ENCODE measurements at places on chromosomes 5 and 9.

DNA sequence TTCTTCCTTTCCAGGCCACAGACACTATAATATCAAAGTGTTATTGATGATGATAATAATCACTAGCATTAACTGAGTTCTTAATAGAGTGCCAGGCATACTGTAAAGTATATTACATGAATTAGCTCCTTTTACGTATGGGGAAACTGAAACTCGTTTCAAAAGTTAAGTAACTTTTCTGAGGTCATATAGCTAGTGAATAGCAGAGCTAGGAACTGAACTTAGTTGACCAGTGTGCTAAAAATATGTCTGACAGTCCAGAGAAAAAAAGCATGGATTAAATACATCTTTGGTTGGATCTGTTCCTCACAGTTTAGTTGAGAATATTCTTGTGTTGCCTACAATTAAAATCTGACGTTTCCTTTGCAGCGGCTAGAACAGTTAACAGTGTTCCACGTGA, 18.4 kb upstream of the CATSPER3 start:
- DNase-seq, result no peak

- DNase-seq, result no peak
Measured at GRCh38 chr5:134821841-134822240, 23.9 kb upstream of the C5orf24 start.

DNA sequence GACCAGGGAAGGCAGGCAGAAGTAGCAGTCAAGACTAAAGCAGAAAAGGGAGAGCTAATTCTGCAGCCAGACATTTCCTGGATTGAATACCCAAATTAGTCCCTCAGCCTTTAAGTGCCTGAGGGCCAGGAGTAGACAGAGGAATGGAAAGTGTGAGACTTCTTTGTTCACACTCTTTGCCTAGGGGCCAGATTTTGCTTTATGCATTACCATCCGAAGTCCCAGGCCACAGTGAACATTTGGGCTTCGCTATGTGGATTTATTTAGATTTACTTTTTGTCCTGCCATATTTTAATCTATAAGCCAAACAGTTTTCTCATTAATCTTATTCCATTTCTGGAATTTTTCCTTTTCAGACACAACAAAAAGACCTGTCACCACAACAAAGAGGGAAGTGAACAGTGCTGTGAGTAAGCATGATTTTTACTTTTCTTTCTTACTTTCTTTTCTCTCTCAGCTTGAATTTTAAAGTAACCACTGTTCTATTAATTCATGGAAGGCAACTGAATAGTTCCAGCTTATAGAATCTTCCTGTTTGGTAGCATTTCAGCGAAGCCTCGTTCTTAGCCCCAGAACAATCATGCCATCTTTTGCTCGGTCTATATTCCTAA, 52.6 kb downstream of the PDCD1LG2 start:
- no peak for DNase-seq

DNA sequence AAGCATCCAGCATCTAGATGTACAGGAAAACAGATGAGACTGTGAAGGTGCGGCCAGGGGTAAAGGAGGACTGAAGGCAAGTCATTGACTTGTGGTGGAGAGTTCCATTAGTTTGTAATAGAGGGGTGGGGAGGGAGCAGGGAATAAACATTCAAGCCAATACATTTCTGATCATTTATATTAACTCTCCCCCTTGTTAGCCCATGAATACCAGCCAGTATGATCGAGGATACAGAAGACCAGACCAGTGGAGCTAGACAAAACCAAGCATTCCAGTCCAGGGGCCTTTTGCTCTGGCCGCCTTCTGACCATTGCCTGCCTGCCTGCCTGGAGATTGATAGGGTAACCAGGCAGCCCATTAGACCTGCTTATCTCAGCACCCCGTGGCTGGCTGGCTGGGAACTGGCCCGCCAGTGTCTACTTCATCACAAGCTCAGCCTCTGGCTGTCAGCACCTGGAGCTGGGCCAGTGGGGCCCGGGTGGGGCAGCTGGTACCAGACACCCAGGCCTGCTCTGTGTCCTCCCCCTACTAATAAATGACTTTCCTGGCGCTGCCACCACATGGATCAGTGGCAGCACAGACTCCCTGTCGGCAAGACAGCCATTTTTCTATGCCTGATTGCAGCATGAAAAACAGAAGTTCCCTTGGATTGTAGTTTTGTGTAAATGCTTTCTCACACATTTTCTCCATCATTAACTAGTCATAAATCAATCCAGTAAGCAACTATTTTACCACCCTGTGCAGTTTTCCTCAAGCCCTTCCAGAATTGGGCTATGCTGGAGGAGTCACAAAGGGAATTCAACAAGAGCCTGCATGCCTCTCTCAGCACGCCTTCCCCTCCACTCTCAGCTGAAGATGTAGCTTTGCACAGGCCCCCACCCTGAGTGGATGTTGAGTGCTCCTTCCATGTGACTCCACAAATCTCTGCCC, 181.3 kb downstream of the SNCAIP start:
- no peak for DNase-seq

GRCh38 chr9:113397203-113397631, 3.9 kb downstream of the ALAD start:
- DNase-seq, result no peak

DNA sequence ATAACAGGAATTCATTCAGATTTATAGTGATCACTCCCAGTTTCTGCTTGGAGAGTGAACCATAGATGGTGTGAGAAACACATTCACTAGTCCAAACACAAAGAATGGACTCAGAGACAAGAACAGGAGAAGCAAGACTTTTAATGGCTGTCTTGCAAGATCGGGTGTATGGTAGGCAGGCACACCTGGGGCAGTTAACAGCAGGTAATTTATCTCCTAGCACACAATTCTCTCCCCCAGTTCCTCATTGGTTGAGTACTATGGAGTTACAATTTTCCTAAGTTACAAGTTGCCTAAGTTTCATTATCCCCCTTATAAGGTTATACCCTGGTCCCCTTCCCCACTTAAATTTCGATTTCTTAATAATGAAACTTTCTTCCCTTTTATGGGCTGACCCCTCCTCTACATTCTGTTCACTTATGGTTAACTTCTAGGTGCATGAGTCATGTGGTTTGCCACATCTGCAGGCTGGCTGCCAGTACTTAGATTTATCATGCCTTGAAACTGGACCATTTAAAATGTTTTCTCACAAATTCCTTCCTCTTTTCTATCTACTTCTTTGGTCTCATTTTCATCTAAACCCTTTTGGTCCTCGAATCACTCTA, 623.3 kb downstream of the HINT1 start:
- DNase-seq, result no peak

GRCh38 chr9:135146766-135147473, 59.5 kb downstream of the OLFM1 start:
- no peak for DNase-seq

DNA sequence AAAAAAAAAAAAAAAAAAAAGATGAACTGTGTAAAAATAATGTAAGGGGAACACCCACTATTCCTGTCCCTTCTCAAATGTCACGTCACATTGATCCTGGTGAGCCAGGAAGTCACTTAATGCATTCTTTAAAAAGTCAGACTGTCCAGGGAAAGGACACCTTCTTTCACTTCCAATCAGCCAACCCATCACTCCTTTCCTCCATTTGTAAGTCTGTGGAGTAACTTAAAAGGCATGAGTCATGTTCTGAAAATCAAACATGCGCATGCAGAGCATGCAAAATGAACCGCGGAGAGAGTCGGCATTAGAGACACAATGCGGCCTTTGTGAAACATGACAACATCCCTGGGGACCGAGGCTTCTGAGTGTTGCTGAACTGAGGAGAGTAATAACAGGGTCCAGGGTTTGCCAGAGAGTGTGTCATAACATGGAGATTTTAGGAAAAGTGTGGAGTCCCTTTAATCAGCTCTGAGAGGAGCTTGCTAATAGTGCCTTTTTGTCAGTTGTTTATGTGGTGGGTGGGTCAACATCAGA, 77.6 kb upstream of the SEMA6A start:
- DNase-seq, result no peak

DNA sequence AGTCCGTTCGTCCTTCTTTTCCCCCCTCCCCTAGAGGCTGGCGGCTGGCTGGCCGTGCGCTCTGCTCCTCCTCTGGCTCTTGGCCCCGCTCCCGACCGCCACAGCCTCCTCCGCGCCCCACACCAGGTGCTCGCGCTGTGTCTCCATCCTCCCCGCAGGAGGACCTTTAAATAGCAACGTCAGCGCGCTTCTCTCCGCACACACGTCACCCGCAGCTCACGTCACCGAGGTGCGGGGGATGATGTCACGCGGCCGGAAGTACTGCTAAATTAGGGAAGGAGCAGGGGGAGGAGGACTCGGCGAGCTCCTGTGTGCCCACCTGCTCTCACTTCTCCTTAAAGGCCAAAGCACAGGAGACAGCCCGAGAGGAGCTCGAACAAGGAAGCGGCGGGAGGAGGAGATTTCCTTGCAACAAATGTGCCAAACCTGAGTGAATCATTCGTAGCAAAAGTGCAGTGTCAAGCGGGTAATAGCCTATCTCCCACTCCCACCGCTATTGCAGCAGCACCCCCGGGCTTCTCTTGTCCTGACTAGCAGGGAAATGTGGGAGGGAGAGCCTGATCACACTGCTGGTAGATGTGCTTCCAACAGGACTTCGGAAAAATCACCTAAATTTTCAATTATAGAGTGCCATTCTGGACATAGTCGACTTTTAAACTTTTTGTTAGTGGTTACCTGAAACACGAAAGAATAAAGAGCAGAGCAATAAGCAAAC, 614 bp upstream of the HOMER1 start:
- DNase-seq, result peak; percentile 77

DNA sequence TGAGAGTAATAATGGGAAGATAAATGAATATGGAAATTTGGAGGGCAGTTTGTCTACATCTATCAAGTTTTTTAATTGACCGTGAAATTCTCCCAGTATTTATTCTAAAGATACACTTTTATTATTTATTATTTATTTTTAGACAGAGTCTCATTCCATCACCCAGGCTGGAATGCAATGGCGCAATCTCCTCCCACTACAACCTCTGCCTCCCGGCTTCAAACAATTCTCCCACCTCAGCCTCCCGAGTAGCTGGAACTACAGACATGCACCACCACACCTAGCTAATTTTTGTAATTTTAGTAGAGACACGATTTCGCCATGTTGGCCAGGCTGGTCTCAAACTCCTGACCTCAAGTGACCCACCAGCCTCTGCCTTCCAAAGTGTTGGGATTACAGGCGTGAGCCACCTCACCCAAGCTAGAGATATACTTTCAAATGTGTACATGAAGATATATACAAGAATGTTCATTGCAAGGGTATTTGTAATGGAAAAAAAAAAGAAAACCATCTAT, 97.7 kb upstream of the SLC12A2 start:
- DNase-seq, result no peak

DNA sequence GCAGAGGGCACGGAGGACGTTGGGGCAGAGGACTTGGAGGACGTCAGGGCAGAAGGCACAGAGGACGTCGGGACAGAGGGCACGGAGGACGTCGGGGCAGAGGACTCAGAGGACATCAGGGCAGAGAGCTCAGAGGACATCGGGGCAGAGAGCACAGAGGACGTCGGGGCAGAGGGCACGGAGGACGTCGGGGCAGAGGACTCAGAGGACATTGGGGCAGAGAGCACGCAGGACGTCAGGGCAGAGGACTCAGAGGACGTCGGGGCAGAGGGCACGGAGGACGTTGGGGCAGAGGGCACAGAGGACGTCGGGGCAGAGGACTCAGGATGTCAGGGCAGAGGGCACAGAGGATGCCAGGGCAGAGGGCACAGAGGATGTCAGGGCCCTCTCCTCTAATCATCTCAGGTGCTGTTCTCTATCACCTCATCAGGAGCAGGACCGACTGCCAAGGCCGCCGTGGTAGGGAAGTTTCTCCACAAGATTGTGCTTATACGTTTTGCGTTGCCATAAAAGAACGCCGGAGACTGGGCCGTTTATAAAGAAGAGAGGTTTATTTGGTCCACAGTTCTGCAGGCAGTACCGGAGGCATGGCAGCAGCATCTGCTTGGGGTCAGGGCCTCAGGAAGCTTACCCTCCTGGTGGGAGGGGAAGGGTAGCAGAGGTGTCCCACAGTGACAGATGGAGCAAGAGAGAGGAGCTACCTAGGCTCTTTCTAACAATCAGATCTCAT, 29.4 kb upstream of the ADAMTS2 start:
- DNase-seq, result no peak

DNA sequence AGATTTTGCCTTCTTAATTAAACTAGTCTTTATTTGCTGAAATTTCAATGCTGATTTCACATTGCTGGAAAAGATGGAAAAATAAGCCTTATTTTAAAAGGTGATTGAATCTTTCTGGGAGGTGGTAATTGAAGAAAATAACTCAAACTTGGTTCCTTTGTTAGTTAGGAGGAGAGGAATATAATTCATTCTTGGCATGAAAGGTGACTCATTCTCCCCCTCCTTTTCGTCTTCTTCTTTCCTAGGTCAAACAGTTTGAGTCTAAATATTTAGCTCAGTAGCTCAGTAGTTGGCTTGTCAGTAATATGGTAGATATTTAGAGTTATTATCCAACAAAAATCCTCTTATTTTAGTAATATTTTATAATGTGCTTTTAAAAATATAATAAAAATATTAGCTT, 353.9 kb upstream of the MEF2C start:
- DNase-seq, result no peak

- no peak for DNase-seq
Measured at GRCh38 chr5:136006761-136007251, 22.0 kb upstream of the TGFBI start.

- DNase-seq, result no peak
Measured at GRCh38 chr9:86241216-86241615, 18.2 kb downstream of the C9orf153 start.

GRCh38 chr9:106432631-106433030, 430.3 kb upstream of the ZNF462 start:
- DNase-seq, result no peak

- DNase-seq, result no peak
Measured at GRCh38 chr5:137563301-137563645, 64.1 kb upstream of the SPOCK1 start.

- no peak for DNase-seq
Measured at GRCh38 chr9:88722753-88723152, 187.8 kb downstream of the NXNL2 start.

- no peak for DNase-seq
Measured at GRCh38 chr9:81530310-81530810, 159.0 kb downstream of the TLE1 start.

DNA sequence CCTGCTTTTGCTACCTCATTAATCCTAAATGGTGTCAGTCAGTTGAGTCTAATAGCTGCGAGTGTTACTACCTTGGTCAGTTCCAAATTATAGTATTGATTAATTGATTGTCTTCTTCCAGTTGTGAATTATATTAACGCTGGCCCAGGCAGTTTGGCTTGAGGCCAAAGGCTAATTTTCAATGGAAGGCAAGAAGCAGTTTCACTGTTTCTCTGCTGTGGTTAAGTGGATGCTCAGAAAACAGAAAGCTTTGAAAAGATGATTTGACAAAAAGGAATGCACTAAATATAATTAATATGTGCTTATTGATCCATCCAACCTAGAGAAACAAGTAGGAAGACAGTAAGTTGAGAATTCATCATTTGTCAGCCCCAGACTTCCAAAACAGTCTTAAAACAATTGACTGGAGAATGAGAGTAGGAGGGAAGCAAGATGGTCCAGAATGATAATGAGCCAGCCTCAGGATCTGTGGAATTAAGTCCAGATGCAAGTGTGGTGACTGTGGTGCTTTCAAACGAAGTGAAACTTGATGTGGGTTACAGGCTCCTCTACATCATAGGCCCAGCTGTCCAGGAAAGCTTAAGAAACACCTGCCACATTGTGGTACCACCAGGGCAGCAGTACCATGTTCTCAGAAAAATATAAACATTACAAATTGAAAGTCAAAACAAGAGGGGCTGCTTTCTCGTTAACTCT, 1371.0 kb upstream of the DMAC1 start:
- DNase-seq, result no peak

GRCh38 chr5:42583322-42583721, 160.1 kb downstream of the GHR start:
- DNase-seq, result no peak

Data from stimulated activated CD8-positive, alpha-beta memory T cell treated with anti-CD3 and anti-CD28 coated beads, Interleukin-4, amount 100 ng/mL, for 1 hour (primary cell).